HCT116 (cell line): ENCODE measurements at places on chromosomes 5 and 9. TPM values are rescaled to one million over a fixed set of nuclear protein-coding genes. Genes with fewer than 3 reads are reported as not detected.
A peak's percentile ranks its signal among the peaks of the same experiment; 100 is the strongest.

Gene GADD45G
- total RNA-seq = not detected

- H3K27me3 ChIP-seq = no peaks in the 10 kb centered on the region
- DNase-seq = no peak
- H3K4me1 ChIP-seq = no peaks in the 10 kb centered on the region
- no peak overlapping the region for H3K4me3 ChIP-seq
- peaks cover 5% of the 10 kb centered on the region; the same call in 1 of the 2 replicates for H3K36me3 ChIP-seq
These were observed 17.2 kb downstream of the SMAD5 start for GRCh38 chr5:136149891-136150290.

DNA sequence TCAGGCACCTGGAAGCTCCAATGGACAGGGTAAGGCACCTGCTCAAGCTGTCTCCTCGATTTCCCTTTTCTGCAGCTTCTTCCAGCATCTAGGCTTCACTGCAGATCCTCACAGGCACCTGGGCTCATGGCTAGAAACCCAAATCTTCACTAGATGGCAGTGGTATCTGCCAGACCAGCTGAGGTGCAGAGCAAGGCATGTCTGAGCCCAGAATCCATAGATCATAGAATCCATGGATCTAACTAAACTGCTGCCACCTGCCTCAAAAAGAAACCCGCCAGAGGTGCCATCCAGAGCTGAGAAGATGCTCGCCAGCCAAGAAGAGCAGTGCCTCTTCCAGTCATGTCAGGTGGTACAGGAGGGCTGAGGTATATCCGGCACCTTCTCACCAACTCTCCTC, 6.9 kb downstream of the SHC3 start:
- H3K27ac ChIP-seq = no peak overlapping the region
- H3K4me1 ChIP-seq = no peaks in the 10 kb centered on the region
- no peak overlapping the region for H3K4me3 ChIP-seq
- no peaks in the 10 kb centered on the region for H3K27me3 ChIP-seq
- H3K36me3 ChIP-seq = no peaks in the 10 kb centered on the region

Gene PCDHGA2
- not detected for total RNA-seq

Gene PCDHA9
- total RNA-seq = not detected

GRCh38 chr5:540906-541538, 16.8 kb upstream of the SLC9A3 start:
- H3K36me3 ChIP-seq = no peaks in the 10 kb centered on the region
- no peaks in the 10 kb centered on the region for H3K27me3 ChIP-seq
- no peaks in the 10 kb centered on the region for H3K4me1 ChIP-seq

GRCh38 chr5:133786420-133786819, 174.1 kb upstream of the FSTL4 start:
- no peaks in the 10 kb centered on the region for H3K4me1 ChIP-seq
- H3K36me3 ChIP-seq = no peaks in the 10 kb centered on the region
- DNase-seq = no peak
- peaks cover 10% of the 10 kb centered on the region; the same call in 1 of the 2 replicates for H3K27me3 ChIP-seq
- no peak overlapping the region for H3K27ac ChIP-seq

Gene CDH18
- total RNA-seq = not detected

DNA sequence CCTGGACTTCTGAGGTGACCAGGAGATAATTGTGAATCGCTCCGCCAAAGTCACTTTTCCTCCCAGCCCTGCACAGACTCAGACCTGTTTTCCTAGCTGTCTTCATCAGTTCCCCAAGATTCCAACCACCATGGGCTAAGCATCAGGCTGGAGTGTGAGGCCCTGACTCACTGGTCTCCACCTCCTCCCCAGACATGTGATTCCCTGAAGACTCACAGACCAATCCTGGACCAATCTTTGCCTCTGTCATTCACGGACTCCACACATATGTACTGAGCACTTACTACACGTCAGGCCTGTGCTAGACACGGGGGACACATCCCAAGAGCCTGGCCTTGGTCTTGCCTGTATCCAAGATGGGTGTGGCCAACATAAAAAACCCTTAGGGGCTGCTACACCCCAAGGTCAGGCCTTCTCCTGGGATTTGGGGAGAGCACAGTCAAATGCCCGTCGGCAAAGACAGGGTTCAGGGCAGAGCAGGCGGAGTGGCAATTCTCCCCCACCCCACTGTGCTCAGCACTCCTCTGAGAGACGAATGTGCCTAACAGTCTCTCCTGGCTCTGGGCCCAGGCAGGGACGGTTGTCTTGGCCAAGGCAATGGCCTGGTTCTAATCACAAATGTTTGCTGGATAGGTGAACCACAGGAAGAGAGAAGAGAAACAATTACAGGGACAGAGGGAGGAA, 11.9 kb downstream of the EEIG1 start:
- peaks cover 94% of the 10 kb centered on the region for H3K4me1 ChIP-seq
- H3K36me3 ChIP-seq = no peaks in the 10 kb centered on the region
- DNase-seq = peak; percentile 67
- H3K4me3 ChIP-seq = peak overlapping the region; percentile 40; the same call in 1 of the 2 replicates

DNA sequence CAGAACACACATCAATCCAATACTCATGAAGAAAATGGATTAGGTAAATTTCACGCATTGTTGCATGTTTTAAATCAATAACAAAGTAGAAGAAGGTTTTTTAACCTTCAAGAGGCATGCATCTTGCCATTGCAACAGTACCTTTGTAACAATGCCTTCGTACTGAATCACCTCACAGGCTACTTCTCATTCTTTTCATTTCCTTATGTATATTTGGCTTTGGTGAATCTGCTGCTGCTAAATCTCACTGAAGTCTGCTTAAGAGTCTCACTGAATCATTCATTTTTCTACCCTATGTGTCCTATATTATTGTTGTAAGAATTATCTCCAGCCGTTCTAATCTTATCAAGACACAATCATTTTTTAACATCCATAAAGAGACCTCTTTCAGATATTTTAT, 152.5 kb downstream of the CDH10 start:
- H3K27me3 ChIP-seq = no peaks in the 10 kb centered on the region
- no peak overlapping the region for H3K4me3 ChIP-seq
- no peak overlapping the region for H3K27ac ChIP-seq
- no peaks in the 10 kb centered on the region for H3K4me1 ChIP-seq
- H3K36me3 ChIP-seq = no peaks in the 10 kb centered on the region

GRCh38 chr5:98638701-98639100, 134.8 kb upstream of the RGMB start:
- DNase-seq = no peak
- no peaks in the 10 kb centered on the region for H3K4me1 ChIP-seq
- H3K27me3 ChIP-seq = no peaks in the 10 kb centered on the region
- no peak overlapping the region for H3K4me3 ChIP-seq

GRCh38 chr9:115369322-115369957, 251.5 kb upstream of the TNC start:
- DNase-seq = no peak
- no peaks in the 10 kb centered on the region for H3K36me3 ChIP-seq
- H3K27ac ChIP-seq = no peak overlapping the region
- no peaks in the 10 kb centered on the region for H3K27me3 ChIP-seq
- peaks cover 25% of the 10 kb centered on the region for H3K4me1 ChIP-seq

GRCh38 chr5:55063220-55063863, 39.1 kb upstream of the GZMA start:
- H3K4me3 ChIP-seq = no peak overlapping the region
- peaks cover 38% of the 10 kb centered on the region for H3K27me3 ChIP-seq
- no peak overlapping the region for H3K27ac ChIP-seq
- no peaks in the 10 kb centered on the region for H3K36me3 ChIP-seq
- no peaks in the 10 kb centered on the region for H3K4me1 ChIP-seq
- DNase-seq = no peak

- DNase-seq = no peak
- H3K4me1 ChIP-seq = peaks cover 10% of the 10 kb centered on the region
- no peaks in the 10 kb centered on the region for H3K36me3 ChIP-seq
- no peaks in the 10 kb centered on the region for H3K27me3 ChIP-seq
- H3K4me3 ChIP-seq = no peak overlapping the region
These were observed 56.2 kb upstream of the ANKRD33B start for GRCh38 chr5:10507575-10508096.

Gene PCDHB4
- not detected for total RNA-seq

DNA sequence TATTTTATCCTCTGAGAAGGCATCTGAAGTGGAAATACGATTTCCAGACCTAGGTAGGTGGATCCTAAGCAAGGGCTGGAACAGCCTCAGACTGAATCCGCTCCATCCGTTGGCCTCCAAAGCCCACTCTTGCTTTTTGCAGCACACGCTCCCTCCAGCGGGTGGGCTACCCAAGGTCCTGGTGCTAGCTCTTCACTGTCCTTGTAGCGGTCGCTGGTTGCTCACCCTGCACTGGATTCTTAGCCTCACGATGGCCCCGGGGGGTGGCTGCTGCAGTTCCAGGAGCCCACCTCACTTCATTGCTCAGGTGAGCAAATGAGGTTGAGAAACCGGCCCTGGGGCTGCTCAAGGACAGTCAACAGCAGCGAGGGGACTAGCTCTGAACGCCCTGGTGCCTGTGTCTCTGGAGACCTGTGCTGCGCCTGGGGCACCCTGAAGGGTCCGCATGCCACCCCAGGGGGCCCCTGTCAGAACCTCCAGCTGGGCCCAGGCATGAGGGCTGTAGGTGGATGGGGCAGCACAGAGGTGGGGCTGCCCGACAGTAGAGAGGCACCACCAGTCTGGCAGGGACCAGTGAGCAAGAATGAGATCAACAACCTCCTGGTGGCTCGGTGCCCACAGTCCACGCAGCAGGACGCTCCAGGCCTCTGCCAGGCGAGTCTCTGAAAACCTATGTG, 4.3 kb downstream of the MGAT4B start:
- no peak overlapping the region for H3K4me3 ChIP-seq
- H3K27me3 ChIP-seq = no peaks in the 10 kb centered on the region
- peaks cover 28% of the 10 kb centered on the region for H3K4me1 ChIP-seq

DNA sequence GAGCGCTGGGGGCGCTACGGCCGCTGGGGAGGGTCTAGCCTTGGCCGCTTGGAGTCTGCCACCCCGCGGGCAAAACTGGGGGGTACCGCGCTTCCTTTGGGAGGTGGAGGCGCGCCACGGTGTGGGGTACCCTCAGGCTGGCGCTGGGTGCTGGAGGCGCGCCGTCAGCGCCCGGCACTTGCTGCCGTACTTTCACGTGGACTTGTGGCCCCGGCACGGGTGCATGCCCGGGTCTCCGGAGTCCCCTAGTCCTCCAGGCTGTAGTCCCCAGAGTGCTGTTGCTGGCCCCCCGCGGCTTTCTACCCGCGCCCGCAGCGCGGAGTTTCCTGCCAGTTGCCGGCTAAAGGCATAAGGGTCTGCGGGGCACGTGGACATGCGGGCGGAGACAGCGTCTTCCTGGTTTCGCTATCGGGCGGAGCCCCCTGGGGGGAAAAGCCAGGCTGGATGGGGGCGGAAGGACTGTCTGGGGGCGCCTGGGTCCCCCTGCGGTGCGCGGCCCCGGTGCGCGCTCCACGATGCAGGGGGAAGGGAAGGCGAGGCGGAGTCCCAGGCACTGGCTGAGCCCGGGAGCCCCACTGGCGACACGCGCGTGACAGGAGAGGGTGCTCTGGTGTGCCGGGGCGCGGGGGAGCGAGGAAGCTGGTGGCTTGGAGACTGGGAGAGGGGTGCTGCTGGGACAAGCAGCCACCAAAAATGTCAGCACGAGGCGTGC, 666 bp downstream of the PPARGC1B start:
- H3K4me3 ChIP-seq = peak overlapping the region; percentile 78
- peak overlapping the region; percentile 79 for H3K27ac ChIP-seq
- no peaks in the 10 kb centered on the region for H3K36me3 ChIP-seq

Gene SLC6A7
- total RNA-seq = not detected

Gene DOLPP1
- 17.4 TPM for total RNA-seq

DNA sequence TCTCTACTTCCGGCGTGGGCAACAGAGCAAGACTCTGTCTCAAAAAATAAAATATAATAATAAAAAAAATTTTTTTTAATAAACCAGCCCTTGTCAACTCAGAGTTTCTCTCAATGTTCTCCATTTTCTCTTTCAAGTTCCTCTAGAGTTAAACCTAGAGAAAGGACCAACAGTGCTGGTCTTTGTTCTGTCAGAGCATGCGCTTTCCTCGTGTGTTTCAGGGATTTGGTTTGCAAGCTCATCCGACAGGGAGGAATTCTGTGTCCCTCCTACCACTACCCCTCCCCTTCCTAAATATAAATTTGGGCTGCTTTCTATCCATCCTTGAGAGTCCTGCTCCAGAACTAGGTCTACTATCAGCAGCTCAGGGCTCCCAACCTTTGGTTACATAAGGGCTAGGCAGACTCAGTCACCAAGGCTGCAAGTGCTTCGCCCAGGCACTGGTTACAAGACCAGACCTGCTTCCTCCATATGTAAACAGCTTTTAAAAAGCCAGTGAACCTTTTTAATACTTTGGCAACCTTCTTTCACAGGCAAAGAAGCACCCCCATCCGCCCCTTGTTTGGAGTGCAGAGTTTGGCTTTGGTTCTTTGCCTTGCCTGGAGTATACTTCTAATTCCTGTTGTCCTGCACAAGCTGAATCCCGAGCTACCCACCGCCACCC, 13.5 kb downstream of the SETX start:
- H3K4me3 ChIP-seq = no peak overlapping the region
- no peak overlapping the region for H3K27ac ChIP-seq
- no peaks in the 10 kb centered on the region for H3K27me3 ChIP-seq
- H3K36me3 ChIP-seq = peaks cover 66% of the 10 kb centered on the region
- no peaks in the 10 kb centered on the region for H3K4me1 ChIP-seq
